NCI-H1048 (cell line): ENCODE measurements at places on chromosomes 4 and X.

- no peak for DNase-seq
Observed at GRCh38 chr4:138003248-138003647, 238.9 kb downstream of the SLC7A11 start.

DNA sequence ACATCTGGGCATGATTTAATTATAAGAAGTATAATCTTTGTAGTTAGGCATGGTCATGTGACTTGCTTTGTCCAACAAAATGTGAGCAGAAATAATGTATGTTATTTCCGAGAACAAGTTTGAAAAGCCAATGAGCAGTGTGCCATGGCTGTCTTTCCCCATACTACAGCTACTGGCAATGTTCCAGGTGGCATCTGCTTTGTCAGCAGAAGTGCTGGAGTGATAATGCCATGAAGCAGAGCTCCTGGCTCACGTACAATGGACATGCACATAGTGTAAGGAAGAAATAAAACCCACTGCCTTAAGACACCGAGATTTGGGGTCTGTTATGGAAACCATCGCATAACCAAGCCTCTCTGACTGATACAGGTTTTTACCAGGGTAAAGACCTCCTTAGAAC lies 212.6 kb upstream of the RASGEF1B start:
- DNase-seq: no peak

DNA sequence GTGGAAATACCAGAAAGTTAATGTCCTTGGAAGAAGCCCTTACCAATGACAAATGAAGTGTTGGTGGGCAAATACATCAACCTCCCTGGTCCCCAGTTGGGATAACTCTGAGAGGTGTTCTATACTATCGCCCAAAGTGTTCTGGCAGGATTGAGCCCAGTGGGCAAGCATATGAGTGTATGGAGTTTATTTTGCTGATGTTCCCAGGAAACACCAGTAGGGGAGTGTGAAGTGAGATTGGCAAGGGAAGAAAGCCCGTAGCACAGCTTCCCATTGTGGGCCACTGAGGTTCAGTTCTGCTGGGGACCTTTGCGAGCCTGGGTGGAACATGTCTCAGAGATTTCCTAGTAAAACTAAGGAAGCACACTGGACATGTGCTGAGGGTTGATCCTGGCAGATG lies 65.1 kb downstream of the ARHGAP6 start:
- no peak for DNase-seq

- no peak for DNase-seq
Observed at GRCh38 chr4:80732010-80732409, 298.5 kb upstream of the BMP3 start.

GRCh38 chr4:7068279-7068842 lies 497 bp upstream of the GRPEL1 start:
- no peak for DNase-seq

DNA sequence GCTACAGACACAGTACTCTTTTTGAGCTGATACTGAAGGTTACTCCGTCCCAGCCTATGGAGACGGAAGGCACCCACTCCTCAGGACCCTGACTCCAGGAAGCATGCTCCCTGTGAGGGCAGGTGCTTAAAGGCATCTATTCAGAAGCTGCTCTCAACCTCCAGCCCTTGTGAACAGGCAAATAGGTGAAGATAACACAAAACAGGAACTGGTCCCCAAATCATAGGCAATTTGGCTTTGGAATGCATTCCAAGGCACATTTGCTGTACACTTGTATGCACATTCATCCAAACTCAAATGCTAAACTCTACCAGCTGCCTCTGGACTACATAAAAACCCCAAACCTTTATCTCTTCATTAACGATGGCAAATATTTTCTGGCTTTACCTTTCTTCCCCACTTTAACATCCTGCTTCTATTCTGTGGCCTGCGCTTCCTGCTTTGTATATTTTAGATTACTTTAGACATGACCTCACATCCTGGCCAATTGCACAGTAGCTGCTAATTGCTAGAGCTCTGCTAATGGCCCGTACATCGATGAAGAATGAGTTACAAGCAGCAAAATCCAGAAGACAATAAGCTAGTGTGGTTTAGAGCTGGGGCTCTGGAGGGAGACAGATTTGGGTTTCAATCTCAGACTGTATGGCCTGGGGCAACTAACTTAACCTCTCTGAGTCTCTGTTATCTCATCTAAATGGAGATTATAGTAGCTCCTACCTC lies 3.2 kb downstream of the SEL1L3 start:
- DNase-seq: no peak
